ENCODE measurements at places on chromosomes 16 and 17.

- no peak for DNase-seq
These were observed 3.4 kb downstream of the NDRG4 start for GRCh38 chr16:58503166-58503862.

- DNase-seq = no peak
These were observed 52.5 kb upstream of the MNT start for GRCh38 chr17:2453325-2453724.

- no peak for DNase-seq
These were observed 41.4 kb downstream of the ACTG1 start for GRCh38 chr17:81470944-81471817.

- no peak for DNase-seq
These were observed 2.4 kb upstream of the SDK2 start for GRCh38 chr17:73646409-73647300.

DNA sequence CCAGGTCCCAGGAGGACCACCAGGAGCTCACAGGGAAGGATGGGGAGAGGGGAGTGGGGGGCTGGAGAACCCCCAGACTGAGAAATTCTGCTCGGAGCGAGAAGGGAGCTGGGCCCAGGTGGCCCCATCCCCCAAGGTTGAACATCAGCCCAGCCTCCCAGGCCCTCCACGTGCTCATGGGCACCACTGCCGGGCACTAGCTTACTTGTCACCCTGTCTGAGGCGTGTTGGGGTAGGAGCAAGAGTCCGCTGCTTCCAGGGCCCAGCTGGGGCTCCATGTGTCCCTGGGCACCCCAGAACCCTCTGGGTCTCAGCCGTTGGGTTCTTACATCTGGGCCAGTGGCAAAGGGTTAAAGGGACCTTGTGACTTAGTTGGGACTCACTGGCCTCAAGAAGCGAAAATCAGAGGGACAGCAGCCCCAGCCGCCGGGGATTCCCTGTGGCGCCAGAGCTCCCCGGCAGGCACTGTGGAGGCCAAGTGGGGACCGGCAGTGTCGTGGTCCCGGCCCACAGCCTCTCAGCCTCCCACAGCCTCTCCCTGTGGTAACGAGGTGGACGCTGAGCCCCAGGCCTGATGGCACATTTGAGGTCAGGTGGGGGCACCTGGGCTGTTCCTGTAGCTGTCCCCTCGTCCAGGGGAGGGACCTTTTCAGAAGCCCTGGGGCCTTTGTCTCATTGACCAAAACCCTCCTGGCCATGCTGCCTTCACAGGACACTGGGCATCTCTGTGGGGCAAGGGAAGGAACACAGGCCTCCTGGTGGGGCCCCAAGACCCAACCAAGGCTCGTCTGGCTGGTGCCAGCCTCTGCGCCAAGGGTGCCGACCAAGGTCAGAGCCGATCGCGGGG is 33.7 kb upstream of the CDH15 start:
- DNase-seq = no peak

DNA sequence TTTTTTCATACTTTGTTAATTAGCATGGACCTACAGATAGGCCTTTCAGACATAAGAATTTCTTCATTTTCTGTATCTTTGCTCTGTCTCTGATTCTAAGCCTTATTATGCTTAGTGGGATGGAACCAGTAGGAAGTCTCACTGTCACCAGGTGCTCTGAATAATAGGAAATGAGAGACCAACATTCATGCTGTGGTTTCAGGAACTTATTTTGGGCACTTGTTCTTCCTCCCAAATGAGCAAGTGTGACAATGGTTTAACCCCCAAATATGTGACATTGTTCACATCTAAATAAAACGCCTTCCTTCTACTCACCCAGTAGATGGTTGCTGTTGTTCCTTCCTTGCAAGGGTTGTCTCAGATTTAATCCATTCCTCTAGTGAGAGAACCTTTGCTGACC is 100.2 kb downstream of the SYCE1L start:
- no peak for DNase-seq

GRCh38 chr16:51708861-51709260 is 557.8 kb upstream of the SALL1 start:
- no peak for DNase-seq

Measured in right lung (tissue), 10 donors.